Eye (tissue), 1 donor: ENCODE measurements at places on chromosomes 3 and 15.

- no peak for DNase-seq
Measured at GRCh38 chr3:30752970-30753369, 141.5 kb downstream of the GADL1 start.

DNA sequence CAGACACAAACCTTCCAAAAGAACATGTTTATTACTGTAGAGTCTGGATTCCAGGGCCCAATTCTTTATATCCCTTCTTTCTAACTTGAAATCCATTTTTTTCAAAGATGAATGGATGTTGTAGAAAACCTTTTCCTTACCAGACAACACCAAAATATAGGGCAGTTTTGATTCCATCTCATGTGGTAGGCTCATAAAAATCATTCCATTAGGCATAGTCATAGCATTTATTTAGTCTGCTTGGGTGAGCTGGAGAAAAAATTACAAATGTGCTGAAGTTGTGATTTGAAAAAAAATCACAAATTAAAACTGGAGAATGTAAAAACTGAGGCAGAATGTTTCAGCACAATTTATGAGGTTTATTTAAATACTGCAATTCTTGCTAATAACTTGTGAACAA, 199.3 kb upstream of the TBC1D5 start:
- no peak for DNase-seq

DNA sequence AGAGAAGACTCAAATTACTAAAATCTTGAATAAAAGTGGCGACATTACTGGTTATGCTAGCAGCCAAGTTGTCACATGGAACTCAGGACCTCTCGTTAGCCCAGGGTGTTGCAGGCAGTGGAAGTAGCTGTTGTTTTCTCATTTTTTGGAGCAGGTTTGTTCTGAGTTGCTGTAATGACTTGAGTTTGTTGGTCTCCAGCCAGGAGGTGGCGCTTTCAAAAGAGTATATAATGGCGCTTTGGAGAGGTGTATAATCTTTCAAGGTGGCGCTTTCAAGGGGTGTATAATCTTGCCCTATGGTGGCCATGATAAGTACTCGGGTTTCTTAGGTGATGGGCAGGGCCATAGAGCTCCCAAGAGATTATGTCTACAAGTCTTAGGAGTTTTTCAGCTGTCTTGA, 632.7 kb downstream of the NTRK3 start:
- DNase-seq: no peak

- DNase-seq: no peak
Measured at GRCh38 chr3:74124782-74125181, 489.7 kb downstream of the CNTN3 start.

- no peak for DNase-seq
Measured at GRCh38 chr3:7172996-7173395, 312.1 kb downstream of the GRM7 start.
